Small intestine (tissue), 16 donors: ENCODE measurements at places on chromosomes 1 and 21.

GRCh38 chr1:101357444-101357986 lies 120.7 kb downstream of the S1PR1 start:
- DNase-seq = peak; percentile 81

DNA sequence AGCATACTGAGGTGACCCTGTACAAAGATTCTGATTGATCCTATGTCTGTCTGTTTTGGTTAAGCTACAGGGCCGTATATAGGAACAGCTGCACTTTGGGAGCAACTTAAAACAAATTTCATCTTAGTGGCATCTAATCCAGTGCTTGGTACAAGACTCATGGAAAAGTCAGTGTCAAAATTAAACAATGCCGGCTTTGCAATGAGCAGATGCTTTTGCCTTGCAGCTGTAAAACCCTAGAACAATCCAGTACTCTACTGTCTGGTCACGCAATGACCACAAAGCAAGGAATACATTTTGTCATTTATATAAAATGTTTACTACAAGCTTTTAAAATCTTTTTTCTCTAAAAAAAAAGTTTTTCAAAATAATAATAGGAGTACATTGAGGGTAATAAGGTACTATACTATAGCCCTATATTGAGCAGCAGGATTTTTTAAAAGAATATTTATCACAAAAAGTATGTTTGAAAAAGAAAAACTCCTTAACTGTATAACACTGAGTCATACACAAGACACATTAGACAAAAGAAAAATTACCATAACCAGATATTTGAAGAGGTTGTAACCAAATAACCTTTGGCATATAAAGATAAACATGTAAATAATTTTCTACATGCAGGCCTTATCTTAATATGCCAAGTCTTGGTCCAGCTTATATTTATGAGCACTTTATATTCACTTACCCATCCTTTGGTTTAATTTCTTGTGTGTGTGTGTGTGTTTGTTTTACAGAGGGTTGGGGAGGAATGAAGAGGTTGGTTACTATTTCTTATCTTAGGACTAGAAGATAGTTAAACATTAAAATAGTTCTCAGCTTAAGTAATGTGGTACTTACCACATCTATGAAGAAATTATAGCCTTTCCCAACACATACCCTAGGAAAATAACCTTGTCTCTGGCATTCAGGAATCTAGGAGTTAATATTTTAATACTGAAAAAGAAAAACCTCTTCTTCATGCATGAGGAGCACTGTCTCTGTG lies 262.3 kb downstream of the FAF1 start:
- DNase-seq = peak; percentile 11

DNA sequence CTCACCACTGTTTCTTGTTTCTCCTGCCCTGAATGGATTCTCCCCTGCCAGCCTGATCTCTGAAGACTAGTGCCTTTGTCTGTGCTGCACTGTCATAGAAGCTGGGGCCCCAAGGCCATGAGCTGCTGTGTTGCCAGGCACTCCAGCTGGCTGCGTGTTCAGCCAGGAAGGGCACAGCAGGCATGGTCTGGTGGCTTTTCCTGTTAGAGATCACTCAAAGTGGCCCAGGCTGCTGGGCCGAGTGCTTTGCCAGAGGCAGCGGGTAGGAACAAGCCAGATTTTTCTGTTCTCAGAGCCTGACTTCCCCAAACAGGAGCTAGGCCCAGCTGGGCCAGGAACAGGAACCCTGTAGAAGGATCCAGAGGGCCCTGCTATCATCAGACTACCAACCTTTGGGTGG lies 5.2 kb downstream of the ADPRS start:
- DNase-seq = no peak

- DNase-seq = no peak
Observed at GRCh38 chr1:43803105-43803504, 95.8 kb downstream of the ST3GAL3 start.

DNA sequence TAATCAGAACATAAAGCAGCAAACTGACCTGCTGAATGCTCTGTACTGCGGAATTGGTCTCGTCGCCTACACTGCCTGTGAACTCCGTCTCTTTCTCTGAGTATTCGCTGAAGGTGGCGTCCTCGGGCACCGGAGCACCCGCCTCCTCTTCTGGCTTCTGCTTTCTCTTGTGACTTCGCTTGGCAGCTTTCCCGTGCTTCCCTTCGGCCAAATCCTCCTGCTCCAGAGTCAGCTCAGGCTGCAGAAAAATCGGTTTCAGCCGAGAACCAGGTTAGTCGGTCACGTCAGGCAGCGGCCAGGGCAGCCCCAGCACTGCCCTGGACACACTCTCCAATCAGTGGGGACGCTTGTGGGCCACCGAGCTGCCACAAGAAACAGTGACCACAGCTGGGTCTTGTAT lies 35.8 kb upstream of the RIPK4 start:
- DNase-seq = no peak

- no peak for DNase-seq
Observed at GRCh38 chr1:29325675-29326074, 89.4 kb downstream of the PTPRU start.

- peak; percentile 86 for DNase-seq
Observed at GRCh38 chr1:159854116-159854692, 8.3 kb downstream of the VSIG8 start.

DNA sequence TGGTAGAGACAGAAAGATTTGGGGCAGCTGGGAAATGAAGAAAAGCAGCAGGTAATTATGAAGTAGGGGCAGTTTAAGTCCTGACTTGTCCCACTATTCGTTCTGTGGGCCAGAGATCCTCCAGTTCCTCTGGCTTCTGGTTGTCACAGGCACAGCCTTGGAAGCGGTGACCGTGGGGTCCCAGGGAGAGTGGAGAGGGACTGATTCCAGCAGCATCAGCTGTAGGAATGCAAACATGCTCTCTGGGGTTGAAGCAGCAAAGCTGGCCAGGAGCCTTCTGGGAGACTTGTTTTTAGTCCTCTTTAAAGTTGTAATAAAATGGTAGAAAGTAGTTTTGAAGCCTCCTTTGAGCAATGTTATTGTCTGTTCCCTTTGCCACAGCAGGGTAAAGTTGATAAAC lies 488.0 kb downstream of the LMO4 start:
- DNase-seq = no peak

GRCh38 chr1:183186841-183187240 lies 777 bp downstream of the LAMC2 start:
- peak; percentile 80 for DNase-seq

GRCh38 chr1:19088717-19089442 lies 121.2 kb downstream of the UBR4 start:
- no peak for DNase-seq

DNA sequence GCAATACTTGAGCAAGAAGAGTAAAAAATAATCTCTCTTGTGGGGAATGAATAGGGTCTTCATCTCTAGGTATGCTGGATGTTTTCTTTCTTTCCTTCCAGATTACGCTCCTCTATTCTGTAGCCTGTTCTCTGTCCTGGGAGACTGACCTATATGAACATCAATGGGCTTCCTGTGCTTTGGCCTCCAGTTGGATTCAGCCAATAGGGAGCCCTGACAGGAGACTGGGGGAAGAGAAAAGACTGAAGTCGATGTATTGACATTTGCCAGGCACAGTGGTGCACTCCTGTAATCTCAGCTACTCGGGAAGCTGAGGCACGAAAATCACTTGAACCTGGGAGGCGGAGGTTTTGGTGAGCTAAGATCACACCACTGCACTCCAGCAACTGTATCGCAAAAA lies 17.6 kb downstream of the SEMA6C start:
- DNase-seq = no peak

- DNase-seq = peak; percentile 68
Observed at GRCh38 chr1:44031252-44032169, at the start of gene SLC6A9. TSS of gene SLC6A9 (minus strand) at chr1:44031462. CDS start at chr1:44024277, 7,185 bp downstream.

DNA sequence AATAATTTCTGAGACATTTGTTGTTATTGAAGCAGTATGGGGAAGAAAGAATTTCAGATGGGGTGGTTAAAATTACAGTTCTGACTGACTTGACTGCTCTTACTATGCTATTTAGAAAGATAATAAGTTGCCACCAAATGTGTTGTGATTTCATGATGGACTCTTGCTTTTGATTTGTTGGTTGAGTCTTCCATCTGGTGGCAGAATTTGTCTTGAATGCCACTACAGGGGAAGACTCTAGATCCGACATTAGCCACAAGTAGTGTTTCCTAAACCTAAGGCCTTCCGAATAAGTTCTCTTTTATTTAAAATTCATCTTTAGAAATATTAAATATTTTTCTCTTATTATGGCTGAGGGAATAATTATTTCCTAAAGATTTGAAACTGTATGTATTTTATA lies 190.9 kb upstream of the ADGRL4 start:
- DNase-seq = no peak

GRCh38 chr1:92848201-92848600 lies 16.4 kb downstream of the RPL5 start:
- peak; percentile 35 for DNase-seq

DNA sequence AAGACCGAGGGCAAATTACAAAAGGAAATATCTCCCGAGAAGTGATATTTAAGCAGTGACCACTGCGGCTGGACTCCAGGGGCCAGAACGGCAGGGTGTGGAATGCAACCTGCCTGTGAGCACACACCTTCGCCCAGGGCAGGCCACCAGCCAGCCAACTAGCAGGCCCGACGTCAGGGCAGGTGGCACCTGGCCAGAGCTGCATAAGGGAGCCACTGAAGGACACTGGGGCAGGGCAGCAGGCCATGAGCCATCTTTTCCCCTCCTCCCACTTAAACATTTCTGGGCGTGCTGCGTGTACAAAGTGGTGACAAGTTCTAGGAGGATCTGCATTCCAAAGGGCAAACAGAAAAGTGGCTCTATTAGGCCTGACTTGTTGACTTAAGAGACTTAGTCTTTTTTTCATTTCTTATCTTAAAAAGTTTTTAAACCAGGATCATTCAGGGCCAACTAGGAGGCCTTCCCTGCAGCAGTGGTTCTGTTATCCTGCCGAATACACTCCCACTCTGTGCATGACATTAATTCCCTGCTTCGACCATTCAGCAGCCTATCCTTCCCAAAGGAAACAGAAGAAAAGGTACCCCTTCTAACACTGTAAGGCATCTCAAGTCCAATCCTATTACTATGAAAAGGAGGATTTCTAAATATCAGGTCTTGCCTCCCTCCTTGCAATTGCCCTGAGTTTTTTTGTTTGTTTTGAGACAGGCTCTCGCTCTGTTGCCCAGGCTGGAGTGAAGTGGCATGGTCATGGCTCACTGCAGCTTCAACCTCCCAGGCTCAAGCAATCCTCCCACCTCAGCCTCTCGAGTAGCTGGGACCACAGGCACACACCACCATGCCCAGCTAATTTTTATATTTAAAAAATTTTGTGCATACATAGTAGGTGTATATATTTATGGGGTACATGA lies 96.3 kb downstream of the BCAR3 start:
- peak; percentile 94 for DNase-seq

DNA sequence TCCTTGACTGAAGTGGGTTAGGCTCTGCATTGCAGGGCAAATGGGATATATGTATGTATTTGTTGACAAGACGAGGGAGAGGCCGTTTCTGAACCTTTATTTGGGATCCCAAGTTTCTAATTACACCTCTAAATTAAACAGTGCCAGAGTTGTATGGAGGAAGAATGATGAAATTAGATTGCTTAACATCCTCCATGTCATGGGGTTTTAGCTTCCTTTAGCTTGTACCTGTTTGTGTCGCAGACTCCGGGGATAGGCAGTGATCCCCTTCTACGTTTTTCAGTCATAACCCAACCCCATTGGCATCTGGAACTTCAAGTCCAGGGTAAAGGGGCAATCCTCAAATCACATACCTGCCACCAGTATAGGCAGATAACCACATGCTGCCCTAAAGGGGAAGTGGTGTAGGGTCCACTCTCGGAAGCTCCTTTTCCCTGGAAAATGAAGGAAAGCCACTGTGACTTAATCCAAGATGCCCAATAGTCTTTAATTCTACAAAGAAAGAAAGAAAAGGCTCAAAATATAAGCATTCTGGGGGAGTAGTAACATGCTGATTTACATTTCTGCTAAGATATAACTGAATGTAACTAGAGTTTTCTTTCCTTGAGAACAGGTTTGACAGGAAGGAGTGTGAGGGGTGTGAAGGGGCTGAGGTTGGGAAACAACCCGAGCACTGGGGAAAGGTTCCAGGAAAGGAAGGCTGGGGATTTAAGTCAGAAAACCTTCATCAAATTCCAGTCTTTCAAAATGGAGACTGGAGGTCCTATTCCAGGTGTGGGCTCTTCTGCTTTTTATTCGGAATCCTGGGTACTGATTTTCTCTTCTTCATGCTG lies 77.6 kb downstream of the RGL1 start:
- DNase-seq = no peak

GRCh38 chr21:29320031-29320430 lies 21.3 kb downstream of the BACH1 start:
- peak; percentile 23 for DNase-seq

DNA sequence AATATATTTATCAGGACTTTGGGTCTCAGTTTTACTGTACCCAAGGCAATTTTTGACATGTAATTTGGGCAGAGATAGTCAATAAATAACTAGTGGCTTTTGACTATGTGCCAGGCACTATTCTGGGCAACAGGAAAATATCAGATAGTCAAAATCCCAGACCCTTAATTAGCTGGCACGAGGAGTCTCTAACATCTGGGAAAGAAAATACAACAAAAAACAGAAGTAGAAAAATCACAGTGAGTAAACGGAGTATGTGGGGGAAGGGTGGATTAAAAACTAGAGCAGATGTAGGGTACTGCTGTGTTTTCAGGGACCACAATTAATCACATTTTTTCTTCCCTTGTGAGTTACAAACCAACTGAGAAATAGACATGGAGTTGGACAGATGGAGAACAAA lies 217.8 kb downstream of the NCAM2 start:
- no peak for DNase-seq

- DNase-seq = no peak
Observed at GRCh38 chr1:48079096-48079495, 81.9 kb upstream of the TRABD2B start.

GRCh38 chr1:208950206-208950605 lies 633.3 kb upstream of the CAMK1G start:
- DNase-seq = no peak

- peak; percentile 63 for DNase-seq
Observed at GRCh38 chr1:234603221-234604204, 6.5 kb downstream of the IRF2BP2 start.

- DNase-seq = no peak
Observed at GRCh38 chr1:219345953-219346352, 172.3 kb downstream of the LYPLAL1 start.

DNA sequence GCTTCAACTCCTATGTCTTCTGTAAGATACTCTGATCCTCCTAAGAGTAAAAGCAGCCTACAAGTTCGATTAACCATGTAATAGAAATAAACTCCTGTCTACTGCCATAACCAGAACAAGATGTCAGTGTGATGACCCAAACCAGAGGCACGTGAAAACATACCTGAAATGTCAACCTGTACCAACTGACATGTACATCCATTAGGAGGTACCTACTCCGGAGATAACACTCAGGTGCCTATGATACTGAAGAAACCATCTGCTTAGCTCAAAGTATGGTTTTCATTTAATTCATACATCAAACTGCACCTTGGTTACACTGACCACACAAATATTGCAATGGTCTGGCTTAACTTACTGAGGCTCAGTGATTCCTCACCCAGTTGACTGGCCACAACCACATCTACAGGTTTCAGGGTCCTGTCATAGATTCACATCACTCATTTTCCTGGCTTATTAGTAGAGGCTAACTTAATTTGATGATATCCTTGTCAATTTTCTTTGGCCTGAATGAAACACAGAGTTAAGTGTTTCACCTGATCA lies 4.4 kb downstream of the ITPKB start:
- no peak for DNase-seq

GRCh38 chr1:196306421-196306820 lies 301.8 kb downstream of the KCNT2 start:
- no peak for DNase-seq
